ENCODE measurements at places on chromosomes 16 and 17.
A peak's percentile ranks its signal among the peaks of the same experiment; 100 is the strongest.

GRCh38 chr17:76384987-76385891 lies 830 bp downstream of the SPHK1 start:
- peaks cover 2% of the 10 kb centered on the region for H3K36me3 ChIP-seq
- peak; percentile 23 for DNase-seq
- H3K4me1 ChIP-seq = peaks cover 2% of the 10 kb centered on the region
- peak overlapping the region; percentile 65 for H3K4me3 ChIP-seq
- H3K27me3 ChIP-seq = no peaks in the 10 kb centered on the region
- H3K27ac ChIP-seq = no peak overlapping the region

DNA sequence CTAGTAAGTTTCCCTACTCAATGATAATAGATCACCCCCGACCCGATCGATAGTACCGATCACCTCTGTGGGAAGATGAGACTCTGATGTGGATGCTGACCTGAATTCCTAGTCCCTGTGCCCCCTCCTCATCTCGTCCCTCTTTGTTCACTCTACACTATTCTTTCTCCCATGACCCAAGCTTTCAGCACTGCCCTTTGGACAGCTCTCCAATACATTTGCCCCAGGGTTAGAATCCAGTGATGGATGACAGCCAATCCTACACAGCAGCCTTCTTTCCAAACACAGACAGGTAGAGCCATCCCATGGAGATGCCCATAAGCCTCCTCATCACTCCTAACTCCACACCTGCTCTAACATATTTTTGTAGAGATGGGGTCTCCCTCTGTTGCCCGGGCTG lies 141.1 kb downstream of the GSG1L start:
- no peaks in the 10 kb centered on the region for H3K4me1 ChIP-seq
- H3K4me3 ChIP-seq = no peak overlapping the region
- peaks cover 6% of the 10 kb centered on the region for H3K27me3 ChIP-seq
- H3K27ac ChIP-seq = no peak overlapping the region
- no peak for DNase-seq

DNA sequence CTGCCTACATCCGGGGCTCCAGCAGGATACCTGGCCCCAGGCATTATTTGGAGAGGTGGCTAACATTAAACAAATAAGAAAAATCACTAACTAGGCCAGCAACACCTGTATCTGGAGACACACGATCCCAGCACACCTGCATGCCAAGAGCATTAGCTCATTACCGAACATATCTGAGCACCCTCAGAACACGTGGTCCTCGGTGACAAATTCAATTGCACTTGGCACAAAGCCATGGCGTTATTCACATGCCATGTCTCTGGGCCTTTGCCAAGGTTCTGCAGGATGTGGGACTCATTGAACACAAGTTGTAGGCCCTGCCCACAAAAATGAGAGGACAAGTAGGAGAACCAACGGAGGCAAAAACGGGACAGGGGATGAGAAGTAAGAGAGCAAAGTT lies 552.3 kb downstream of the TOX3 start:
- no peak overlapping the region for H3K27ac ChIP-seq
- H3K27me3 ChIP-seq = no peaks in the 10 kb centered on the region
- no peak overlapping the region for H3K4me3 ChIP-seq
- no peaks in the 10 kb centered on the region for H3K4me1 ChIP-seq

DNA sequence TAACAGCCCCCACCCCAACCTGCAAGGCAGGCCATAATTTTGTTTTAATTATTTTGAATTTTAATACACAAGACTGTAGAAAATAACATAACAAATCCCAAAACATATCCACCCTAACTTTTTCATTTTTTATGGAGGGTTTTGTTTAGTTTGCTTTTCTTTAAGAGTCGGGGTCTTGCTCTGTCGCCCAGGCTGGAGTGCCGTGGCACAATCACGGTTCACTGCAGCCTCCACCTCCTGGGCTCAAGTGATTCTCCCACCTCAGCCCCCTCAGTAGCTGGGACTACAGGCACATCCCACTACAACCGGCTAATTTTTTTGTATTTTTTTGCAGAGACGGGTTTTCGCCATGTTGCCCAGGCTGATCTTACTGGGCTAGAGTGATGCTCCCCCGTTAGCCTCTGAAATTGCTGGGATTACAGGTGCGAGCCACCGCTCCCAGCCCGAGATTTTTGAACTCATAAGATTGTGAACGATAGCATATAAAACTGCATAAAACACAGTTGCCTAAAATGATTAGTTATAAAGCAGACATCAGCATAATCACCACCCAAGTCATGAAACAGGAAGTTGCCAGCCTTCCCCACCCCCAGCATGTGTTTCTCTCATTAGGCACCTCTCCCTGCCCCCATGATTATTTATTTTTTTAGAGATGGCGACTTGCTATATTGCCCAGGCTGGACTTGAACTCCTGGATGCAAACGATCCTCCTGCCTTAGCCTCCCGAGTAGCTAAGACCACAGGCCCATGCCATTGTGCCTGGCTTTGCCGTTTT lies 13.6 kb upstream of the DOC2B start:
- H3K27ac ChIP-seq = no peak overlapping the region
- peaks cover 3% of the 10 kb centered on the region for H3K27me3 ChIP-seq
- no peak for DNase-seq

DNA sequence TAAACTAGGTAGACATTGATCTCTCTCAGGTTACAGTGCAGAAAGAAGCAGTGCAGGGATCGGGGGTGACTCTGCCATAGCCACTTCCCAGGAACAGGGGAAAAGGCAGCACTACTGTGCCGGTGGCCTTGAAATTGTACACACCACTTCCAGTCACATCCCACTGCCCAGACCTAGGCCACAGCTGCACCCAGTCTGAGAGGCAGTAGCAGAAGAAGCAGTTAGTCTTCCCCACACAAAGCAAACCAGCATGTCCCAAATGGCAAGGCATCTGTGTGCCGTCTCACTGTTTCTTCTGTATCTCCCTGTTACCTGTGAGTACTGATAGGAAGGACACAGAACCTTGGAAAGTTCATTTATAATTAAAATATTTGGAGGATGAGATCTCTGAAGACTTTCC lies 47.0 kb downstream of the TMC6 start:
- no peak for DNase-seq
- no peaks in the 10 kb centered on the region for H3K27me3 ChIP-seq
- H3K36me3 ChIP-seq = peaks cover 42% of the 10 kb centered on the region
- H3K4me1 ChIP-seq = peaks cover 15% of the 10 kb centered on the region
- no peak overlapping the region for H3K27ac ChIP-seq
- no peak overlapping the region for H3K4me3 ChIP-seq

- H3K4me1 ChIP-seq = peaks cover 6% of the 10 kb centered on the region
- DNase-seq = no peak
- peaks cover 16% of the 10 kb centered on the region for H3K36me3 ChIP-seq
- no peaks in the 10 kb centered on the region for H3K27me3 ChIP-seq
- no peak overlapping the region for H3K27ac ChIP-seq
Measured at GRCh38 chr17:67217446-67217845, 27.6 kb downstream of the HELZ start.

- H3K27ac ChIP-seq = no peak overlapping the region
- no peak overlapping the region for H3K4me3 ChIP-seq
- peaks cover 5% of the 10 kb centered on the region for H3K36me3 ChIP-seq
- peaks cover 22% of the 10 kb centered on the region for H3K4me1 ChIP-seq
- peaks cover 3% of the 10 kb centered on the region for H3K27me3 ChIP-seq
Measured at GRCh38 chr16:85928401-85928820, 29.4 kb downstream of the IRF8 start.

DNA sequence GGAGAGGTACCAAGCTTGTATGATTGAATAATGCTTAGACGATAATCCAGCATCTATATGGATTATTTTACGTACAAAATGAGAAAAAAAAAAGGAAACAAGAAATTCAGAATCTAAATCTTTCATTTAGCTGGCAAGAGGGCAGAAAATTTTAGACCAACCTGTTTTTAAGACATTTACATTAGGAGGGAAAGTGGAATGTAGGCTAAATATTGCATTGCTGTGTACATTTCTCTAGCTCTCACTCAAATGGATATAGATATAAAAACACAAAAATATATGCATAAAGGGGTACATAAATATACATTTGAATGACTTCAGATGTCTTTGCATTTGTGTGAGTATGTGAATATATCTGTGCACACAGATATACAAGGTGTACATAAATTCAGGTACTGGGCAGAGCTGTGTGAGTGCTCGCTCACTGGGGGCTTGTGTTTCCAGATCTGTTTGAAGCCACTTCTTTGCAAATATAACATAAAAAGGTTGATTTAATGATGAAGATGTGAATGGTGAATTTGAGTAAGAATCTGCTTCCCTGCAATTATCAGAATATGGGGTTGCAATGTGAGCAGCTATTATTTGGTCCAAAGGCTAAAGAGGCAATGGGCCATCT lies 14.2 kb upstream of the ZFHX3 start:
- H3K4me3 ChIP-seq = no peak overlapping the region
- H3K27me3 ChIP-seq = peaks cover 74% of the 10 kb centered on the region
- no peak overlapping the region for H3K27ac ChIP-seq

DNA sequence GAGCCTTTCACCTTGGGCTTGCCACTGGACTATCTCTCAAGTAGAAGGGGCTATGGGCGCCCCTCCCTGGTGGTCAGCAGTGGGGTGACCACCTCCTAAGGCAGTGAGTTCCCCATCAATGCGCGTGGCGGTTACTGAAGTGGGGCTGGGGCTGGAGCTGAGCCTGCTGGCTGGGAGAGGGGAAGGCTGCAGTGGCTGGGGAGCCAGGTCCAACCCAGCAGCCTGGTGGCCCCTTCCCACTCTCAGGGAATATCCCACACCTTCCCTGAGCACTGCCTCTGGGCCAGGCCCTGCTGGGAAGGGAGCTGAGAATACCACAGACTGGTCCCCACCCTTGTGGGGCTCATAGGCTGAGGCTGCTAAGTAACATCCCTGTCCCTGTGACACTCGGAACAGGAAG lies 19.8 kb upstream of the MPRIP start:
- H3K27ac ChIP-seq = no peak overlapping the region
- peaks cover 3% of the 10 kb centered on the region for H3K4me1 ChIP-seq
- no peak overlapping the region for H3K4me3 ChIP-seq
- H3K27me3 ChIP-seq = peaks cover 3% of the 10 kb centered on the region

- no peaks in the 10 kb centered on the region for H3K36me3 ChIP-seq
- H3K27ac ChIP-seq = no peak overlapping the region
- H3K27me3 ChIP-seq = peaks cover 59% of the 10 kb centered on the region
- DNase-seq = no peak
- no peaks in the 10 kb centered on the region for H3K4me1 ChIP-seq
- no peak overlapping the region for H3K4me3 ChIP-seq
Measured at GRCh38 chr16:82177555-82177954, 7.5 kb upstream of the MPHOSPH6 start.

DNA sequence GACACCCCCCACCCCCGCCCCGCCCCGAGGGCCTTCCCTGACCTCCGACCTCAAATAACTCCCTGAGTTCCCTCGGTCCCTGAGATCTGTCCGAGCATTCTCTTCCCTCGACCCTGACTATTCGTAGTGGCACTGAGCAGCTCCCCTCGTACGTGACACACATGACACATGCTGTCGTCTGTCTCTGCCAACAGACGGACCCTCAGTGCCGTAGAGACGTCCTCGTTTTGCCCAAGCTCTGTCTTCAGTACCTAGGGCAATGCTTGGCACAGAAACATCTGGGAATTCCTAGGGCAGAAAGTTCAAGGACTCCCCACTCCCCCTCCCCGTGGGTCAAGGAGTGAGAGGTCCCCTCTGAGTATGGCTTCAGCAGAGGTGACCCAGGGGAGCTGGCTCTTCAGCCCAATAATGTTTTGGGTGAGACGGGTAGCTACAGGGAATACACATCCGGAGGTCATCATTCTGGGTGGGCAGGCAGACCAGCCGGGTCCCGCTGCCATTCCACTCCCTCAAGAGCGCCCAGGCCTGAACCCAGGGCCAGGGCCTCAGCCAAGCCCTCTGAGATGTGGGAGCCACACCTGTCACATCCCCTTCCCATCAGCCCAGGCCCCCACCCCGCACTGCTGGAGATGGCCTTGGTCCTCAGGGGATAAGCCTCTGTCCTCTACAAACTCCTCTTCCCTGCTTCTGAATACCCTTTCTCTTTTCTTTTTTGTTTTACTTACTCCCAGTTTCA lies 671 bp upstream of the FADS6 start:
- no peak for DNase-seq
- H3K27ac ChIP-seq = no peak overlapping the region
- peaks cover 45% of the 10 kb centered on the region for H3K27me3 ChIP-seq
- H3K36me3 ChIP-seq = no peaks in the 10 kb centered on the region
- no peak overlapping the region for H3K4me3 ChIP-seq

DNA sequence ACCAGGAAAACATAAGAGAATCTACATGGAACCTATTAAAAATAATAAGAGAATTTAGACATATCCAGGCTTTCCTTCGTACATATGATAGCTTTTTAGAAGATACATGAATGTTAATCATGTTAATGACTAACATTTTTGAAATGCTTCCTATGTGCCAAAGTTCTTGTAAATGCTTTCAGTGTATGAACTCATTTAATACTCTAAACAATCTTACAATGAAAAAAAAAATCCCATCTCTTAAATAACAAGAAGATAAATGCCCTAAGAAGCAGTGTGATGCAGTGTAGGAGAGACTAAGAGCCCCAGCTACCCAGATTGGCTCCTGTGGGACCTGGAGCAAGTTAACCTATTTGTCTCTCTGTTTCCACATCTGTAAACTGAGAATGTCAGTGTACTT lies 220.4 kb upstream of the MYOCD start:
- H3K27ac ChIP-seq = no peak overlapping the region
- H3K4me3 ChIP-seq = no peak overlapping the region
- no peaks in the 10 kb centered on the region for H3K36me3 ChIP-seq
- H3K27me3 ChIP-seq = no peaks in the 10 kb centered on the region
- no peaks in the 10 kb centered on the region for H3K4me1 ChIP-seq
